ENCODE measurements at places on chromosomes 6 and 20.

DNA sequence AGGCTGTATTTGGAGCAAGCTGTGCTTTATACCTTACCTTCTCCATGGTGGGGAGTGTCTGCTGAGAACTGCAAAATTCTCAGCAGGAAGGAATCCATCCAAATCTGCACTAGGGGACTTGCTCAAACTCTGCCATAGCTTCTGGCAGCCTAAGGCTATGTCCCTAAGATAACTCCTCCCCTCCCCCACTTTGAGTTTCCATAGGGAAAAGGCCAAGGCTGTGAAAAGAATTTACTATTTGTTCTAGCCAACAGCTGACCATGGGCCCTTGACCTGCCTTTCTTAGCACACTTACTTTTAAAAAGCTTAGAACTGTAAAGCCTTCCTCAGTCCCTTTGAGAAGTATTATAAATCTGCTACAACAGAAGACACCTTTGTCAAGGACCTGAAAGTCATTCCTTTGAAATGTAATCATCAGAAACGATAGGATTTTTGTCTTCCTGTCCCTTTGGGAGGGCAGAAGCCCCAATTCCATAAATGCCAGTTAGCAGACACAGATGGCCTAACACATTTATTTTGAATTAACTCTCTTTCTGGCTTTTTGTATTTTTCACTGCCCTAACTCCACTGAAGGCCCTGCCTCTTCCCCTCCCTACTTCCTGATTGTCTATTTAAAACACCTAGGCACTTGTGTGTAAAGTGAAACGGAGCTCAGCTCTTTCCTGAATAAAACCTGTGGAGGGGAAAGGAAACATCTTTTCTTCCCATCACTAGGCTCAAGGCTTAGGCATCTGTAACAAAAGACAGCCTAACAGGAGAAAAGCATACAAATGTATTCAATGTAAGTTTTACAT is 157.1 kb downstream of the AKAP7 start:
- DNase-seq: no peak

- no peak for DNase-seq
These were observed 32.1 kb downstream of the PREX1 start for GRCh38 chr20:48795732-48796131.

DNA sequence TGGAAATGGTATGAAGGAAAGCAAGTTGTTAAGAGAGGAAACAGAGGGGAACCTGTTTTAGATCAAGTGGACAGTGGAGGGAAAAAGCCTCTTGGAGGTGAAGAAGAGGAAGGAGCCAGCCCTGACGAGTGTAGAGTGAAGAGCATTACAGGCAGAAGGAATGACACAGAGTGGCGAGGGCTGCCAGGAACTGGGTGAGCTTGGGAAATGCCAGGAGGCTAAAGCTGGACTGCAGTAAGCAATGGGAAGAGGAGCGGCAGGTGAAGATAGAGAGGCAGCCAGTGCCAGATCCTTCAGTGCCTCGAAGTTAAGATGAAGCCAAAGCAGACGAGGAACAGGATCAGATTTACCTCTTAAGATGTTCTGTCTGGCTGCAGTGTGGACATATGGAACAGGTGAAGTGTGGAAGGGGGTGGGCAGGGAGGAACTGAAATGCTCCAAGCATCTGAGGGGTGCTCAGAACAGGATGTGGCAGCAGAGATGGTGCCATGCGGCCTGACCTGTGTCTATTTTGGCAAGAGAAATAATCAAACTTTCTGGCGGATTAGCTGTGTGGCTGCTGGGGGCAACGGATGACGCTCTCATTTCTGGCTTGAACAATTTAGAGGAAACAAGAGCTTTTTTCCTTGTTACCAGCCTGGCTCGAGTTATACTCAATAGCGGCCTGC is 748.4 kb downstream of the PTPRT start:
- no peak for DNase-seq

- no peak for DNase-seq
These were observed 683.4 kb upstream of the EYS start for GRCh38 chr6:66390393-66390792.

- no peak for DNase-seq
These were observed 722.4 kb downstream of the GRIK2 start for GRCh38 chr6:102115911-102116310.

- no peak for DNase-seq
These were observed 49.3 kb upstream of the FAM83C start for GRCh38 chr20:35341366-35342028.

DNA sequence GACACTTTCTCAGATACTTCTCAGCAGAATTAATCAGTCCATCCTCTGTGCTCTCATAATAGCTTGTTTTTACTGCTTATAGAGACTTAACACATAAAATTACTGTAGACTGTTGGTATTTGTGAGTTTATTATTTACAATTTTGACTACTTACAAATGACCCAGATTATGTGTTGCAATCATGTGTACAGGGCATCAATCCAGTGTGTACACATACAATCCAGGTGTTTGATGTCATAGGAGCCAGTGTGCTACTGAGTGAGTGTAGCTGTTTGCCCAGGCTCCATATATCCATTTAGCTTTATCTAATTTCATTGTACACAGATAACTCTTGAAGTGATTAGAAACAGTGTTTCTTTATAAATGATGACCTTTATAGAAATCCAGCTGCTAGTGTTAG is 31.3 kb downstream of the TRMT11 start:
- DNase-seq: no peak

DNA sequence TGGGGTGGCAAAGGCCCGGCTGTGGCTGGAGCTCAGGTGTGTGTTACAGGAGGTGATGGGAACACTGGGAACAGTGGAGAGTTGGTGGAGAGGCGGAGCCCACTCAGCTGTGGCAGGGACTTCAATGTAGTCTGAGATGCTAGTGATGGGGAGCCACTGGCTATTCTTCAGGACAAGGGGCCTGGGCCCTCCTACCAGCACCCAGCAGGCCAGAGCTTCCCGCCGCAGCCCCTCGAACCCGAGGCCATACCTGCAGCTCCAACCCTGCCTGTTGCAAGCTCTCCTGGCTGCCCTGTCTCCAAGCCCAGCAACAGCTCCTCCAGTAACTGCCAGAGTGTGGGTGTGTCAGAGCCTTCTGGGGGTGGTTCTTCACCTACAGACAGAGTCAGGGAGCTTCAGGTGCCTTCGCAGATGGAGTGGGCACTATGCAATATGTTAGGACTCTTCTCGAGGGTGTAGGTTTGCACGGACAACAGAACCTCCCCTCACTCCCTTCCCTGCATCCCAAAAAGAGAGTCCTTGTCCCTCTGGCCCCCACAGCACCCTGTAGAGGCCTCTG is 146.2 kb upstream of the MLN start:
- no peak for DNase-seq

DNA sequence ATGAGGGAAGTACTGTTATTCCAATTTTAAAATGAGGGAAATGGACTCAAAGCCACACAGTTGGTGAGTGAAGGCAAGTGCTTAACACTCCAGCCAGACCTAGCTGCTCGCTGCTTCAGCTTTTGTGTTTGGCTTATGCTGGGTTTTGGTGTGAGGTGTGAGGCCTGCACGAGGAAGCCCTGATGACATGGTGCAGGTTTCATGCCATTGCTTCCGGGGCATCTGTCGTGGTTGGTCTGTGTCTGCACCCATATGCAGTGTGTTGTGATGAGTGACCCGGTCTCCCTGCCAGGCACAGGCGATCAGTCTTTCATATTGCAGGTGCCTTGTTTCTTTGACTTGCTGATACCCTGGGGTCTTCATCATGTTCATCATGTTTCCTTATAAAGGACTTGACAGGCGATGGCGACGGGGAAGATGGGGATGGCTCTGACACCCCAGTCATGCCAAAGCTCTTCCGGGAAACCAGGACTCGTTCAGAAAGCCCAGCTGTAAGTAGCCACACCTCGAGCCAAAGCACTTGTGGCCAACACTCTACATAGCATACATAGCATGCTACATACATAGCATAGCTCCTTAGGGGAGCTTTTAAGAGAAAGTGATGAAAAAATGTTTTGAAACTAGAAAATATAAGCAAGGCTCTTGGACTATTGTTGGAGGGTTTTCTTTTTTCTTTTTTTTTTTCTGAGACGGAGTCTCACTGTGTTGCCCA is 22.3 kb downstream of the DNMT3B start:
- DNase-seq: no peak

GRCh38 chr6:121055572-121056163 is 278.6 kb downstream of the TBC1D32 start:
- DNase-seq: no peak

- DNase-seq: no peak
These were observed 261.9 kb upstream of the CITED2 start for GRCh38 chr6:139636391-139636790.

DNA sequence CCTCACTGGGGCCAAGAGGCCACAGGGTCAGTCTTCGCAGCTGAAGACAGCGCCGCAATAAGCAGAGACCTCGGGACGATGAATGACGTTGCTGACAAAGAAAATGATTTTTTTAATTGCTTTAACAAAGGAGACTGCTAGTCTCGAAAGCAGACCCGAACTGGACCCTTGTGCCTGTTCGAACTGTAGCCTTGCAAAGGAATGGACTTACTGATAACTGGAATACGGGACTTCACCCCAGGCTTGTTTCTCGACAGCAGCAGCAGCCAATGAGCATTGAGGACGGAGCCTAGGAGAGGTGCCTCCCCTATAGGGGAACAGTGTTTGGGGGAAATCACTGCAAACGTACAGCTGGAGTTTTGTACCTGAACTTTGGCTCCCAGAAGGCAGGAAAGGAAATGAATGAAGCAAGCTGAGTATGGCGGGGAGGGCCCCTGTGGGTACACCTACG is 1.3 kb upstream of the TAF4 start:
- no peak for DNase-seq

- DNase-seq: no peak
These were observed 39.7 kb upstream of the NOL4L start for GRCh38 chr20:32624687-32625345.

DNA sequence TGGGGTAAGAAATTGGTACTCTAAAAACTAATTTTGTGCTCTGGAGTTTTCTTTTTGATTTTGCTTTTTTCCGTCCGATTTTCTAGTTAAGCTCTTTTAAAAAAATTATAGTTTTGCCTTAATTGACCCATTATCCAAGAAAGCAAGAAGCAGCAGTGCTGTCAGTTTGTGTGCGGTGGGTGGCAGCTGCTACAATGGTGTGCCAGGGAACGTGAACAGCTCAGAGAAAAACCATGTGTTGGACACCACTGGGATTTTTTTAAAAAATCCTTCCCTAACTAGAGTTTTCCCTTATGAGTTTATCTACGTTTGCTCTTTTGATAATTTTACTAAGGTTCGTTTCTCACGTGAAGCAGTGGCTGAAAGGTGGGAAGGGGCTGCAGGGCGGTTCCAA is 8.0 kb downstream of the MAP3K5 start:
- DNase-seq: no peak

GRCh38 chr6:90691823-90692222 is 105.0 kb upstream of the MAP3K7 start:
- no peak for DNase-seq

DNA sequence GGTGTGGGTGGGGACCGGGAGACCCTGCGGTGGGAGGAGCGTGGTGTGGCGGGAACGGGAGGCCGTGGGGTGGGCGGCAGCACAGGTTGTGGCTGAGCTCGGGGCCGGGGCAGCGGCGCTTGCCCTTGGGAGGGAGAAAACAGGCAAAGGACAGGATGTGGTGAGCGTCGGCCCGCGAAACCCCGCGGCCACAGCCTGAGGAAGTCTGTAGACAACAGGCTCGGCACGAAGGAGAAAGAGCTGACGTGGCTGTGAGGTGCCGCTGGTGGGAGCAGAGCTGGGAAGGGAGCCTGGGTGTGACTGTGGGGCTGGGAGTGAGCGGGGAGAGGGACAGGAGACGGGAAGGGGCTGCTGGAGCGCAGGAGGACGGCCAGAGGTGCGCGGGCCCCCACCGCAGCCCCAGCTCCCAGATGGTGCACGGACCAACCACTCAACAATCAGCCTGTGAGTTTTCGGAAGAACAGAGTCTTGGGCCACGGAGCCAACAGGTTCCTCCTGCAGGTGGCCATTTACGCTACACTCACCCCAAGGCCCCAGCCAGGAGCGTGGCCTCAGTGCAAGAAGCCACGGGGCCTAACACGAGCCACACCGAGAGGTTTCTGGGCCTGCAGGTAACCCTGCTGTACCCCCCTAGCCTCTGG is 202.8 kb downstream of the DLL1 start:
- no peak for DNase-seq

DNA sequence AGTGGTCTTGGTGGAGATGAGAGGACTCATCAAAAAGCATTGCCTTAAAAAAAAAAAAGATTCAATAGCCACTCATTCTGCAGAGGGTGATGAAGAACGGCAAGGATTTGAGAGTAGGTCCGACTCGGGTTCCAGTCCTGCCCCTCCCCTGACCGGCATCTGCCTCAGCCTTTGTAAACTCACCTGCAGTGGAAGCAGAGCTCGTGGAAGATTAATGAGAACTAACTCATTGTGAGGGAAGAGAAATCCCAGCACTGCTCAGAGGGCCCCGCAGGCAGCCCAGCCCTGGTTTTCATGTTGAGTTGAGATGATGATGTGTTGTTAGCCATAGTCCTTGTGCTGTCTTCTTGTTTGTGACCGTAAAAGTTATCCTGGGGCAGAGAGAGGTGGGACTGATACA is 59.4 kb downstream of the GCNT2 start:
- no peak for DNase-seq

GRCh38 chr6:21767891-21768648 is 174.5 kb downstream of the SOX4 start:
- DNase-seq: no peak

- no peak for DNase-seq
These were observed 70.7 kb downstream of the ANKRD6 start for GRCh38 chr6:89503641-89504040.

DNA sequence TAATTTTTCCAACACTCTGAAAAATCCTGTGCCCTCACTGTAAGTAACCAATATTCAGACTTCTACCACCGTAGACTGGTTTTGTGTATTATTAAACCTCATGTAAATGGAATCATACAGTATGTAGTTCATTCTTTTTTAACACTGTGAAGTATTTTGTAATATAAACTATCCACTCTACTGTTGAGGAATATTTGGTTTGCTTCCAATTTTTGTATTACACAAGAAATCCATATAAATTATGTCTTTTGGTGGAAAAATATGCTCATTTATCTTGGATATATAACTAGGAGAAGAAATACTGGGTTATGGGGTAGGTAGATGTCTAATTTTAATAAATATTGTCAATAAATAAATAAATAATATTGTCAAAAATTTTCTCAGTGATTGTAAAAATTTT is 116.8 kb downstream of the CHD6 start:
- DNase-seq: no peak

DNA sequence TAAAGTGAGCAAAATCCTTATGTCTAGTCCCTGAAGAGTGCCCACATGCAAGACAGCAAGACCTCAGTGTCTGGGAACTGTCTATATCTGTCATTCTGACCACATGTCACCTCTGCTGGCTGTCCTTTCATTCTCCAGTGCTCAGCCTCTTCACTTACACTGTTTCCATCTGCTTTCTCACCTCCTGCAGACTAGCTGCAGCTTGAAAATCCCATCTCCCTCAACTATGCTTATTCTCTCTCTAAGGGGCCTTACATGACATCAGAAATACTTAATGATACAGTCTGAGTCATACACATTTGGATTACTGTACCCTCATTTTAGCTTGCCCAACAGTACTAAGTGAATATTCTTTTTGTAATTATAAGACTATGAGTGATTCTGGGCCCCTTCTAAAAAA is 587.8 kb downstream of the EPM2A start:
- DNase-seq: no peak
